Stimulated activated naive CD8-positive, alpha-beta T cell treated with anti-CD3 and anti-CD28 coated beads, Interleukin-15, Interleukin-2, amounts not matched to agents 100 U/mL and 50 U/mL, for 24 hours (primary cell): ENCODE measurements at places on chromosomes 13 and 19.
A peak's percentile ranks its signal among the peaks of the same experiment; 100 is the strongest.

- DNase-seq, result no peak
Measured at GRCh38 chr13:61975001-61975400, 559.4 kb upstream of the PCDH20 start.

GRCh38 chr19:44975444-44975843, 20.3 kb downstream of the CLPTM1 start:
- DNase-seq, result no peak

DNA sequence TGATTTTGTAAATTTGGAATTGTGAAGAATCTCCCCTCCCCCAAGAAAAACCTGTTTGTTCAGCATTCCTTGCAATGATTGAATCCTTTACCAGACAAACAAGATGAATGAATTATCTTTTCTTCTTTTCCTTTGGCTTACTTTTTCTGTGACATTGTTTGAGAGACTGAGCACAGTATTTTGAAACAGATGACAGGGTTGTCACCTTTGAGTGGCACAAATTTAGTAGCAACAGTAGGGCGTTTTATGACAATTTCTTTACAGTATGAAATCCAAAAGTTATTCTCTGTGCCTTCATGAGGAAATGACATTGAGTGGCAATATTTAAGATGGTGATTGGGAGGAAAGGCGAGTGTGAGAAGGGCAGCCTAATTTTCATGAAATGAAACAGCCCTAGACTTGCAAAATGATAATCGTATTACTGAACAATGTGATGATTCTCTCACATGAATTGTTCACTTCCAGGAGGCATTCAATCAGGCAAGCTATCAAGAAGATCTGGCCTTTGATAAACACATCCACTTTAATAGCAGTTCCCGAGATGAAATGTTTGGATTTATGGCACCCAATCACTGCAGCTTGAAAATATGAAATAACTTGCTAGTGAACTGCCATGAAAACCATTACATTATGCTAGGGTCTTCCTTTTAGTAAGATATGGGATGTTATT, 68.6 kb upstream of the SCEL start:
- no peak for DNase-seq

DNA sequence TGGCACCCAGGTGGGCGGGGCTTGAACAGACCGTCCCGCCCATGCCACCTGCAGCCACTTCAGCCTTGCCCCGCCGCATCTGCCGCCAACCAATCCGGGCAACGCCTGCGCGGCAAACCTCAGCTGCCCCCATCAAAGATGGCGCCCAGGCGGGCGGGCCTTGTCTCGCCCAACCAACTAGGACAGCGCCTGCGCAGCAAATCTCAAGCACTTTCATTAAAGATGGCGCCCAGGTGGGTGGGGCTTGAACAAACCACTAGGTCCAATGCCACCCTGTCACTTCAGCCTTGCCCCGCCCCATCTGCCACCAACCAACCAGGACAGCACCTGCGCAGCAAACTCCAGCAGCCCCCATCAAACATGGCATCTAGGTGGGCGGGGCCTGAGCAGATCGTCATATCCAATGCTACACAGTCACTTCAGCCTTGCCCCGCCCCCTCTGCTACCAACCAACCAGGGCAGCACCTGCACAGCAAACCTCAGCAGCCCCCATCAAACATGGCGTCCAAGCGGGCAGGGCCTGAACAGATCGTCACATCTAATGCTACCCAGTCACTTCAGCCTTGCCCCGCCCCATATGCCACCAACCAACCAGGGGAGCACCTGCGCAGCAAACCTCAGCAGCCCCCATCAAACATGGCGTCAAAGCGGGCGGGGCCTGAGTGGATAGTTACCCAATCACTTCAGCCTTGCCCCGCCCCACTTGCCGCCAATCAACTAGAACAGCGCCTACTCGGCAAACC, 1.4 kb downstream of the PEG3 start:
- DNase-seq, result no peak

GRCh38 chr13:46554951-46555350, 2.0 kb downstream of the LRCH1 start:
- no peak for DNase-seq

GRCh38 chr19:57406516-57407123, 4.3 kb upstream of the ZNF17 start:
- peak; percentile 75 for DNase-seq

- peak; percentile 56 for DNase-seq
Measured at GRCh38 chr19:10074153-10074552, 12.0 kb upstream of the SHFL start.

DNA sequence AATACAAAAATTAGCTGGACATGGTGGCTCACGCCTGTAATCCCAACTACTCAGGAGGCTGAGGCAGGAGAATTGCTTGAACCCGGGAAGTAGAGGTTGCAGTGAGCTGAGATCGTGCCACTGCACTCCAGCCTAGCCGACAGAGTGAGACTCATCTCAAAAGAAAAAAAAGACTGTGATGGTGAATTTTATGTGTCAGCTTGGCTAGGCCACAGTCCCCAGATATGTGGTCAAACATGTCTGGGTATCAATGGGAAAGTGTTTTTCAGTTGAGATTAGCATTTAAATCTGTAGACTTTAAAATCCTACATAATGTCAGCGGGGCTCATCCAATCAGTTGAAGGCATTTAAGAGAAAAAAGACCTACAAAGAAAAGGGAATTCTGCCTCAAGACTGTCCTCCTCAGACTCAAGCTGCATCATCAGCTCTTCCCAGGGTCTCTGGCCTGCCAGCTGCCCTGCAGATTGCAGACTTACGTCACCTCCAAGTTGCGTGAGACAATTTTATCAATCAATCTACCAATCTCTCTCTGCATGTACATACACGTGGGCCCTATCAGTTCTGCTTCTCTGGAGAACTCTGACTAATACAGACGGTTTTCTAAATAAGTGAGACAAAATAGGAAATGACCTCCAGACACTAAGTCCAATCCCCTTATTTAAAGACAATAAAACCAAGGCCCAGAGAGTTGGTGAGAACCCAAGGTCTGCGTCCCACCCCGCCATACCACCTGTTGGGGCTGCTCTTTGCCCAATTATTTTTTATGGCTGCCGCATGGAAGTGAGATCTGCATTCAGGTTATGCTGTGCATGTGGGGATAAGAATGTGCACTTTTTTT, 99.2 kb downstream of the ABCC4 start:
- DNase-seq, result no peak

GRCh38 chr13:32150794-32151193, 119.2 kb downstream of the FRY start:
- no peak for DNase-seq

DNA sequence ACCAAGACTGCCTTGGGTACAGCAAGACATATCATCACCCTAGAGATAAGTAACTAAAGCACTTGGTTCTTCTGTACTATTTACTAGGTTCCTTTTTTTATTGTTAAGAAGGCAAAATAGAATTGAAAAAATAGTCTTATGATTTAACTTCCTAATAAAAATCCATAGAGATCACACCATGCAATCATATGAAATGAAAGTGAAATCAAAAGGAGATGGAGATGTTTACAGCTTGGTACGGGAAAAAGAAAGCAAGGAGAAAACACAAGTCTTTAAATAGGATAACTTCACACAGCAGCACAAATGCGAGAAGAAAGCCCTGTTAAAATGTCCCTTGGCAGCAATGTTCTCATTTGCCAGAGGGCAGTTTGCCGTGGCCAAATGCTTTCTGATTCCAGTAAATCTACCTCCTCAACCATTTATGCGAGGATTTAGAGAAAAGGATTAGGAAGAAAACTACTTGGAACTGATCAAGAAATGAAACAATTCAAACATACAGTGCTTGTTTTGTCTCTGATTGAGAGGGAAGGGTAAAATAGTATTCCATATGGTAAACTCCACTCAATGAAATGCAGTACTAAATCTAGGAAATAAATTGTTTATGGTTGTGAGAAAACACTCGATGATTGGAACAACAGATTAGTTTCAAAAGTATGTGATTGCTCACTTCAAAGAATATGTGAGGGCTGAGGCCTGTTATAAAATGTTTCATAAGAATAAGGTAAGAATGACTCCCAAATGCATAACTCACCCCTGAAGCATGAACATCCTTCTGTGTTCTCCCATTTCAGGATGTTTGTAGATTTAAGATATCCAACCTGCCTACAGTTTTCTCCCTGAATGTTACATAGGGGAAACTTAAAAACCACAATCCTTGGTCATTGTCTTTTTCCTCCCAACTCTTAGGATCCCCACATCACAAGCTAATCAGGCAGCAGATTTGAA, 487.8 kb downstream of the DACH1 start:
- DNase-seq, result no peak

DNA sequence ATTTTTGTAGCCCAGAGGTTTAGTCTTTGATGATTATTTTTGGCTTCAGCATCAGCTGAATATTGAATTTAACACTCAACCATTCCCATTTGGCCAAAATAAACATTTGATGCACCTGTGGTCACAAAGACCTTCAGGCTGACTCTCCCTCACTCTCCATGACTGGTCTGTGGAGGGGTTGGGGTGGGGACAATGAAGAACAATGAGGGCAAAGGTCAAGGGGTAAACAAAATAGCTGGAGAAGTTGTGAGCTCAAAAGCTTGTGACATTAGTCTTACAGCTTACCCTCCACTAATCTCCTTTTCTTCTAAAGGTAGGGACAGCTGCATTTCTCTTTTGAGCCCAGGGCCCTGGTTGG, 86.9 kb downstream of the SLC15A1 start:
- DNase-seq, result no peak

DNA sequence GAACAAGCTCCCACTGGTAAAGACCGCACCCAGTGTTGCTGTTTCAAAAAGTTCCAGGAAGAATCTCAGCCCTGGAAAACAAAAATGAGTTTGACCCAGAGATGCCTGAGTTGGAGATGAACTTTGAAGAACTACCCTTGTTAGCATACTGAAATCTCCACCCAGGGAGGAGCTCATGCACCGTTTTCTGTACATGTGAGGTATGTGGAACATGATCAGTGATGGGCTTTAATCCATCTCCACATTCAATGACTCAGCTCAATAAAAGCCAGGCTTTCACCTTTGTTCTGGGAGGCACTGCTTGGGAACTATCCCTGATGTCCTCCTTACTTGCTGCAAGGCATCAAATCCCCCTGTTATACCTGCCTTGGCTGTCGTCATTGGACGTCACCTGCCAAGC, 279.9 kb downstream of the UQCRFS1 start:
- DNase-seq, result no peak
